NCI-H1436 (cell line): ENCODE measurements at places on chromosomes 3 and 15.

DNA sequence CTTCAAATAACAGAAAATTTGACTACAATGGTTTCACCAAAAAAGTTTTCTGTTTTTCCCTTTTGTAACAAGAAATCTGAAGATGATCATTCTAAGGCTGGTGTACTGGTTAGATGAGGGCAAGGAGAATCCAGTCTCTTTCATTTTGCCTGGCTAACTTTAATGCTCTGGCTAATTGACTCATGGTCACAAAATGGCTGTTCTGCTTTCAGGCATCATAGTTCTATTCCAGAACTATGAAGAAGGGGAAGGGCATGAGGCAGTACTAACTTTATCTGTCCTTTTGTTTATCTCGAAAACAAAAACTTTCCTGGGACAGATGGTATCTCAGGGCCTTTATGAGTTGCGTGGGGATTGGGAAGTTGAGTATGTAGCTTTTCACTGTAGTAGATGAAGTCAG, 50.4 kb downstream of the SLC25A26 start:
- no peak for DNase-seq

GRCh38 chr15:99296386-99296785, 45.1 kb downstream of the LRRC28 start:
- no peak for DNase-seq

DNA sequence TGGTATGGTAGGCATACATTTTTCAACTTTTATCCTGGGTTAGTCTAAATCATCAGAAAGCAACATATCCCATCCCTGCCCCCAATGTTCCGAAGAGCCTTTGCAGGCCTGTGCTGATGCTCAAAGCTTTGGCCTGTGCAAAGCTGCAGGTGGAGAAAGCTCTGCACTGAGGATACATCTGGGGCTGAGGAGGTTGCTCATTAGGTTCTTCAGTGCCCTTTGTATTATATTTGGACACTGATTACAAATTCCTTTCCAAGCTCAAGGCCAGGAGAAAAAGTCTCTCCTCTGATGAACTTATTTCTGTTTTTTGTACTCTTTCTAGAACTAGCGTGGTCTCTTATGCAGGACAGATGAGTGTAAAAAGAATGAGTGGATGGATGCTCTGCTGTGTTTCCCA, 325.5 kb upstream of the LRRFIP2 start:
- DNase-seq: no peak

GRCh38 chr15:39285663-39286062, 295.2 kb upstream of the THBS1 start:
- no peak for DNase-seq

DNA sequence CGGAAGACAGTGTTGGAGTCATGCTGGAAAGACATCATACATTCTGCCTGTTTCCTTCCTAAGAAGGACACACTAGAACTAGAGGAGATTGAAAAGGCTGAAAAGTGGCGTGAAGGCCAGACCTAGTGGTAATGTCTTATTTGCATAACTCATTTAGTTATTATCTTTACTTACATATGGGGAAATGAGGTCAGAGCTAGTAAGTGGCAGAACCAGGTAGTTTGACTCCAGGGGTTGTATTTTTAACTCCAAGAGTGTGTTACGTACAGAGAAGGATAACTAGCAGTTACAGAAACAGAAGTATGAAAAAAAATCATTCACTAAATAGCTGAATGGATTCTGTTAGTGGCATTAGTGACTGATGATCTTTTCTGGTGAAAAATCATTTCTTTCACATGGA, 108.0 kb downstream of the MITF start:
- no peak for DNase-seq

DNA sequence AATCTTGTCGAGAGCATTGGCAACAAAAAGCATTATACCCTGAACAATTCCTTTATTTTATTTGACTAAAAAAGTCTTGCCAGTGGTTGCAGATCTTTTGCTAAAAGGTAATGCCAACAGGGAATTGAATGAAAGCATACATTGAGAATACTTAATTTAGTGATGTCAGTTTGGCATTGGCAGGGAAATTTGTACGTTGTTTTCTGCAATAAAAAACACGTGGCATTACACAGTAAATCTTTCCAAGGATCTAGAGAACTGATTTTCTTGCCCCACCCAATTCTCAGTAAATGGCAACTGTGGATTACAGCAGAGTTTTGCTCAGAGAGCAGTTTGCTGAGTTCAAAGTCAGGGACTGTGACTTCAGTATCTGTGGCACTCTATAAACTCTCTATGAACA, 38.3 kb upstream of the IGSF10 start:
- DNase-seq: no peak
